ENCODE measurements at places on chromosomes 16 and 17. TPM values are rescaled to one million over a fixed set of nuclear protein-coding genes. Genes with fewer than 3 reads are reported as not detected.

TMEM235 gene
- not detected for polyA plus RNA-seq

GCGR gene
- polyA plus RNA-seq = not detected

KRTAP3-2 gene
- not detected for polyA plus RNA-seq

MYH1 gene
- not detected for polyA plus RNA-seq

KCNH6 gene
- not detected for polyA plus RNA-seq

TMEM100 gene
- 0.24 TPM for polyA plus RNA-seq

DNAH9 gene
- polyA plus RNA-seq = 0.10 TPM

IRF8 gene
- polyA plus RNA-seq = not detected

KRT27 gene
- 0.03 TPM for polyA plus RNA-seq

CTF1 gene
- polyA plus RNA-seq = 2.1 TPM

TNFRSF13B gene
- polyA plus RNA-seq = not detected

TLCD2 gene
- polyA plus RNA-seq = 0.87 TPM

HYDIN gene
- 0.87 TPM for polyA plus RNA-seq

All from mammary epithelial cell (primary cell).